ENCODE measurements at places on chromosomes 1 and 21. TPM values are rescaled to one million over a fixed set of nuclear protein-coding genes. Genes with fewer than 3 reads are reported as not detected.

S100A13 gene
- 5.1 TPM for total RNA-seq

DNA sequence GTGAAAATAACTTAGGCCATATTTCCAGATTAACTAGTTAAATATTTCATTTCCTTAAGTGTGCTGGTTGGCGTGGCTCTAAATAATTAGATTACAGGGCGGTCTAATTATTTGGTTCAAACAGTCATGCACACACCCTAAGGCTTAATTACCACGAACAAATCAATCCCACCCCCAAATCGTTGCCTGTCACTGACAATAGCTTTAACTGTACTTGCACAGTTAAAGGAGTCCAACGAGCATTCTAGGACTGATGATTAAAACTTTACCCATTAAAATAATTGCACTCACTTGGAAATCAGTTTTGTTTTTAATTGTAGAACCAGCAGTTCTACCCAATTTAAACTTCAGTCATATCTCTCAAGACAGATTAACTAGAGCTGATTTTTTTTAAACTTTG lies 1.5 kb upstream of the POU2F1 start:
- H3K27ac ChIP-seq: peak overlapping the region; percentile 93
- no peaks in the 10 kb centered on the region for H3K36me3 ChIP-seq
- no peak for DNase-seq

MPL gene
- not detected for total RNA-seq

- no peak overlapping the region for H3K4me3 ChIP-seq
- H3K27me3 ChIP-seq: no peaks in the 10 kb centered on the region
- H3K27ac ChIP-seq: no peak overlapping the region
- DNase-seq: no peak
These were observed 98.3 kb downstream of the BACH1 start for GRCh38 chr21:29396951-29397455.

- H3K36me3 ChIP-seq: peaks cover 24% of the 10 kb centered on the region
- H3K4me3 ChIP-seq: peak overlapping the region; percentile 64
These were observed 3.0 kb downstream of the SRP9 start for GRCh38 chr1:225780630-225781029.

OR13G1 gene
- not detected for total RNA-seq

DNA sequence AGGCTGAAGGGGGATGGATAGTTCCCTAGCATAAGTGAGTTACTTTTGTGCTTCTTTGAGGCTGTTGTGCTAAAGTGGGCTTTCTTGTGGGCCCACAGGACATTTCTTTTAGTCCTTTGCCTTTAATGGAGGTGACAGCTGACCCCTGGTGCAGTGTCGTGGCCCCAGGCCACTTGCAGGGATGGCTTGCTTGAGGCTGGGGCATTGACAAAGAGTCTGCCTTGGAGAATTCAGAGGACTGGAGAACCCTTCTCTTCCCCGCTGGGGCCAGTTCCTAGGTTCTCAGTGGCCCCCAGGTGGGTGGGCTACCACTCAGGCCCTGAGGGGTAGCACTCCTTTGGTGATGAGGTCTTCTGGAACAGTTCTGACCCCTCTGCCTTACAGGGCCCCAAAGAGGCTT lies 12.8 kb downstream of the ABCG1 start:
- DNase-seq: no peak
- H3K27ac ChIP-seq: no peak overlapping the region
- H3K4me3 ChIP-seq: no peak overlapping the region
- no peaks in the 10 kb centered on the region for H3K27me3 ChIP-seq
- H3K4me1 ChIP-seq: peaks cover 96% of the 10 kb centered on the region
- H3K36me3 ChIP-seq: peaks cover 11% of the 10 kb centered on the region

- peaks cover 14% of the 10 kb centered on the region for H3K27me3 ChIP-seq
- peak overlapping the region; percentile 63 for H3K4me3 ChIP-seq
- H3K36me3 ChIP-seq: no peaks in the 10 kb centered on the region
- H3K27ac ChIP-seq: no peak overlapping the region
These were observed 177.3 kb downstream of the CAMTA1 start for GRCh38 chr1:6962478-6962995.

DNA sequence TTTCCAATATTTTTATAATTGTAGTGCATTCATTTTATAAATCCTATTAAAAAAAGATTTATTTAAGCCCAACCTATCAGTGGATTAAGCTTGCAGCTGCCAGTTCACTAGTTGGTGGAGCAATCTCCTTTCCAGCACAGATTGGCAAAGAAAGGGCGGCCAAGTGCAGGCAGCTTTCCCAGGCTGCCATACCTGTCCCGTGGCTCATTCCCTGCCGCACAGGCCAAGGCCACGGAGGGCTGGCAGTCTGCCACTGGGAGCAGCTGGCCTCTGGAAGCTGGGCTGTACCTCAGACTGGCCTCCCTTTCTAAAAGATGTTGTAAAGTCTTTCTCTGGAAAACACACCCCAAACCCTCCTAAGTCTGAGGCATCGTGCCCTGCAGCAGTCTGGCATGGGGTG lies 74.2 kb downstream of the SIM2 start:
- DNase-seq: no peak
- no peak overlapping the region for H3K4me3 ChIP-seq
- H3K36me3 ChIP-seq: no peaks in the 10 kb centered on the region
- no peak overlapping the region for H3K27ac ChIP-seq
- no peaks in the 10 kb centered on the region for H3K27me3 ChIP-seq

DNA sequence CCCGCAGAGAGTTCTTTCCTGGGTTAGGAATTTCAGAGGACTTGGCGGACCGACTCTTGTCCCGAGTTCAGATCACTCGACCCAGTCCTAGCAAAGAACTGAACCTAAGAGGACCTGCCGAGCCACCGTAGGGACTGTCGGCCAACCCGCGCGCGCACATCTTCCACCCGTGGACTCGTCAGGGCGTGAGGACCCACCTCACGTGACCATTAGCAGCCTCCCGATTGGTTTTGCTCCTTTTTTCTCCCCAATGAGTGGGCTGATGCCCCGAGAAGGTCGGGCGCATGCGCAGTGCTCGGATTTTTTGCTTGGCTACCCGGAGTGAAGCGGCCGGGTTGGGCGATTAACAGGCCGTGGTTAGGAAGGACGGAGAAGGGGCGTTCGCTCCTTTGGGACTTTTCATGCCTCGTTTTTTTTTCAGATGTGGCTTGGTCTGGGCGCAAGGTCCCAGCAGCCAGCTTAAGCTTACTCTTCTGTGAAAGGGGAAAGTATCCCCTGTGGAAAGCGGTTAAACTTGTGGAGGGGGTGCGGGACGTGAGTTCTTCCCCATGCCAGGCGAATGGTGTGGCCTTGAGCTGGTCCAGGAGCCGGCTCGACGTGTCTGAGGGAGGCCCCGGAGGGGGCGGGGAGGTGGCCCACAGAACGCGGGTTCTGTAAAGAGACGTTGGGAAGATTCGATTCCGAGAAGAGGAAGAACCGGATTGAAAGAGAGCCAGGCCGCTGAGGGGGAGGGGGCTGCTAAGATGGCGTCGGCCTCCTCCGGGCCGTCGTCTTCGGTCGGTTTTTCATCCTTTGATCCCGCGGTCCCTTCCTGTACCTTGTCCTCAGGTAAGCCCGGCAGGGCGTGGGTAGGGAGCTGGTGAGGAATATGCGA lies at the start of gene PIP5K1A:
Gene PIP5K1A, plus strand, starts transcription at position 299 of the 874 bp plus-strand sequence. Its CDS starts 445 bp downstream, at position 744.
- H3K4me1 ChIP-seq: peaks cover 35% of the 10 kb centered on the region
- peak within 1 kb of the TSS; percentile 94 for H3K4me3 ChIP-seq
- peak within 1 kb of the TSS; percentile 94 for H3K27ac ChIP-seq
- H3K36me3 ChIP-seq: peaks cover 16% of the 10 kb centered on the region
- DNase-seq: peak; percentile 97
- peaks cover 7% of the 10 kb centered on the region for H3K27me3 ChIP-seq

RHBG gene
- total RNA-seq: not detected

GRCh38 chr1:32204943-32205361 lies 519 bp upstream of the IQCC start:
- H3K4me1 ChIP-seq: peaks cover 44% of the 10 kb centered on the region
- H3K36me3 ChIP-seq: peaks cover 13% of the 10 kb centered on the region
- no peak for DNase-seq
- H3K27ac ChIP-seq: no peak overlapping the region
- H3K4me3 ChIP-seq: peak overlapping the region; percentile 58

PALMD gene
- not detected for total RNA-seq

CAPN9 gene
- total RNA-seq: not detected

ADORA3 gene
- 0.20 TPM for total RNA-seq

- no peaks in the 10 kb centered on the region for H3K36me3 ChIP-seq
- H3K27ac ChIP-seq: no peak overlapping the region
- no peaks in the 10 kb centered on the region for H3K27me3 ChIP-seq
These were observed 141.8 kb downstream of the RGS7 start for GRCh38 chr1:241215203-241215602.

HTR1D gene
- not detected for total RNA-seq
